GM23338 (cell line): ENCODE measurements at places on chromosomes 12 and 14. TPM values are rescaled to one million over a fixed set of nuclear protein-coding genes. Genes with fewer than 3 reads are reported as not detected.

IL26 gene
- not detected in 2 replicates for total RNA-seq

GRCh38 chr12:10736463-10736862 lies 13.3 kb upstream of the YBX3 start:
- DNase-seq, result no peak
- H3K27me3 ChIP-seq, result no peaks in the 10 kb centered on the region
- H3K4me1 ChIP-seq, result no peaks in the 10 kb centered on the region
- no peak overlapping the region for H3K27ac ChIP-seq
- H3K36me3 ChIP-seq, result no peaks in the 10 kb centered on the region

GRCh38 chr14:23148591-23149249 lies 29.7 kb upstream of the CEBPE start:
- H3K36me3 ChIP-seq, result peaks cover 16% of the 10 kb centered on the region
- H3K4me3 ChIP-seq, result no peak overlapping the region
- H3K27me3 ChIP-seq, result no peaks in the 10 kb centered on the region
- no peaks in the 10 kb centered on the region; the same call in 1 of the 2 replicates for H3K4me1 ChIP-seq
- H3K27ac ChIP-seq, result no peak overlapping the region
- DNase-seq, result no peak

- peaks cover 37% of the 10 kb centered on the region for H3K27me3 ChIP-seq
- no peaks in the 10 kb centered on the region; the same call in 1 of the 2 replicates for H3K4me1 ChIP-seq
- no peaks in the 10 kb centered on the region for H3K36me3 ChIP-seq
- DNase-seq, result peak; percentile 79
Observed at GRCh38 chr12:132559652-132560363, 50.6 kb downstream of the LRCOL1 start.

DNA sequence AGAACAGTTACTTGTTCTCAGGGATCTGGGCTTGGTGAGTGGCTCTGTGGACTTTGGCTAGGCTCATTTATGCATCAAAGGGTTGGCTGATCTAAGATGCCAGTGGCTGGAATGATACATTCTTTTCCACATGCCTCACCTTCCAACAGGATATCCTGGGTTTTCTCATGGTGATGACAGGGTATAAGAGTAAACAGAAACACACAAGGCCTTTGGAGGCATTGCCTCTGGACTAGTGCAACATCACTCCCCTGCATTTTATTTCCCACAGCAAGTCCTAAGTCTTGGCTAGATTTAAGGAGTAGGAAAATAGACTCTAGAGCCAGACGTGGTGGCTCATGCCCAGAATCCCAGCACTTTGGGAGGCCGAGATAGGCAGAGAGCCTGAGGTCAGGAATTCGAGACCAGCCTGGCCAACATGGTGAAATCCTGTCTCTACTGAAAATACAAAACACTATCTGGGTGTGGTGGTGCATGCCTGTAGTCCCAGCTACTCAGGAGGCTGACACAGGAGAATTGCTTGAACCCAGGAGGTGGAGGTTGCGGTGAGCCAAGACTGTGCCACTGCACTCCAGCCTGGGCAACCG lies 47.9 kb downstream of the RPH3A start:
- no peak overlapping the region for H3K27ac ChIP-seq
- no peak overlapping the region for H3K4me3 ChIP-seq
- no peaks in the 10 kb centered on the region for H3K27me3 ChIP-seq
- peak; percentile 55 for DNase-seq
- H3K36me3 ChIP-seq, result no peaks in the 10 kb centered on the region
- peaks cover 20% of the 10 kb centered on the region for H3K4me1 ChIP-seq
